ENCODE measurements at places on chromosomes 5 and 9. TPM values are rescaled to one million over a fixed set of nuclear protein-coding genes. Genes with fewer than 3 reads are reported as not detected.

CDH10 gene
- not detected for total RNA-seq

TRIM23 gene
- total RNA-seq = 10.1 TPM

CCL21 gene
- not detected for total RNA-seq

PCDHA2 gene
- total RNA-seq = not detected

COL23A1 gene
- total RNA-seq = not detected

OSTF1 gene
- total RNA-seq = 140 TPM

ANKRD34B gene
- not detected for total RNA-seq

GZMA gene
- total RNA-seq = 1,575 TPM

USP20 gene
- 107 TPM for total RNA-seq

LCN15 gene
- not detected for total RNA-seq

FOXD4L3 gene
- total RNA-seq = 0.29 TPM

ELP1 gene
- 32.9 TPM for total RNA-seq

KCNMB1 gene
- total RNA-seq = not detected

MAMDC2 gene
- not detected for total RNA-seq

SEMA5A gene
- 0.05 TPM for total RNA-seq

PLCXD3 gene
- not detected for total RNA-seq

MARCOL gene
- not detected for total RNA-seq

All from T-helper 1 cell treated with Interleukin-12 subunit alpha and Interleukin-12 subunit beta and Interleukin-4 antibody, amounts not matched to agents 30 ng/mL and 1 ng/mL, for 36 hours (primary cell).